ENCODE measurements at places on chromosomes 6 and 20.

- DNase-seq = no peak
Measured at GRCh38 chr6:166927240-166927934, 29.0 kb downstream of the RNASET2 start.

GRCh38 chr6:51963980-51964379, 123.4 kb downstream of the PKHD1 start:
- no peak for DNase-seq

DNA sequence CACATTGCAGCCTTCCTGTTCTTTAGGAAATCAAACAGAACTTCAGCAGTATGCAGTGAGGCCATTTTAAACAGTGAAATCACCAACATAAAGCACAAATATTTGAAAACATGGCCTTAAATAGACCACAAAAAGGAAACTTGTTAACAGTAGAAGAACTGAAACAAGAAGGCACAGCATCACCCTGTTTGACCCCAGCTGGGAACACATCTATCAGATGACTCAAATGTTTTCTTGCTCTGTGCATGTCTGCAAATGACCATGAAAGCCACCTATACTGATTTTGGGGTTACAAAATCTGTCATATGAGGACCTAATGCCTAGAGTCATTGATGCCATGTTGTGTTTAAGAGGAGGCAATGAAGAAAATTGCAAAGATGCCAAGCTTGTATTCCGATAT, 123.8 kb upstream of the ADGRF1 start:
- peak; percentile 75 for DNase-seq

GRCh38 chr6:35079311-35080000, 61.7 kb downstream of the TCP11 start:
- DNase-seq = no peak

DNA sequence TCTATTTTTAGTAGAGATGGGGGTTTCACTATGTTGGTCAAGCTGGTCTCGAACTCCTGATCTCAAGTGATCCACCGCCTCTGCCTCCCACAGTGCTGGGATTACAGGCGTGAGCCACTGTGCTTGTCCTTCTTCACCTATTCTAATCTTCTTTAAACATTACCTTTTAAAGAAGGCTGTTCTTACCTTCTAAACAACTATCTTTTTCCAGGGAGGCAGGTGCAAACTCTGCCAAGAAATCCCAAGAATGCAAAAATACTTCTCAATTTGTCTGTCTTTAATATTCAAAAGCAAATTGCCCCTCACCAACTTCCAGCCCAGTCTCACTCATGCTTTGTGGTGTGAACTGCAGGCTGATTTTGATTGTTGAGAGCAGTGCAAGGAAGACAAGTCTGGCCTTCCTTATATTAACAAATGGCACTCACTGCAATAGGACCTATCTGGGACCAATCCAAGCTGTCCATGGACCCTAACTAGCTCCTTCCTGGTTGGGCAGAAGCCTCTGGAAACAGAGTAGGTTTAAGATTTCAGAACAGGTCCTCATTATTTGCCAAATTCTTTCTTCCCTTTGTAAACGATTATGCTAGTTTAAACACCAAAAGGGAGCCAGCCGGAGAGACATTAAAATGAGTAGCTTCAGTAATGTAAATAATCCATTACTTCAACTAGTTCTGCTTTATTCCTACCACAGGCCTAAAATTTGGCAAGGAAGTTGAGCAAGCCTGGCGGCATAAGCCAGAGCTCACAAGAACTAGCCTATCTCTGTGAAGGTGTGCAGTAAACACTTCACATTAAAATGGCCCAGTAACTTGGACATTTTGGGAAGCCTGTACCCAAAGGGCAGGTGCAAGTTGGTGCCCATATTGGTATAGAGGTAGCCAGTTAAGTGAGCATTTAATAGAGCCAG, 1.6 kb downstream of the SCAND1 start:
- peak; percentile 33 for DNase-seq

- no peak for DNase-seq
Measured at GRCh38 chr6:24988562-24988961, 52.8 kb upstream of the RIPOR2 start.

GRCh38 chr6:22598339-22598738, 29.0 kb downstream of the HDGFL1 start:
- peak; percentile 43 for DNase-seq

DNA sequence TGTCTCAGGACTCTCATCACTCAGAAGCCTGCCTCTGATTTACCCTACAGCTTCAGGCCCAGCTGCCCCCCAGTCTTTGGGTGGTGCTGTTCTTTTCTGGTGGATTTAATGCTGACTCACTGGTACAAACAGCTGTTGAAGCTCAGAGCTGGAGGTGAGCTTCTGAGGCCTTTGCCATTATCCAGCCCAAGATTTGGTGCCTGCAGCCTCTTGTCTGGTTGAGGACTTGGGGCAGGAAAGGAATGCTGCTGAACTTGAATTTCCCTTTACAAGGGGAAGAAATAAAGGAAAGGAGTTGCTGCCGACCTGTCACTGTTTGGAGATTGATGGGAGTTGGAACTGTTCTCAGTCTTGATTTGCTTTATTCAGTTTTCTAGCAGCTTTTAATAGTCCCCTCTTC, 19.8 kb downstream of the ABCF1 start:
- DNase-seq = peak; percentile 57
